ENCODE measurements at places on chromosomes 2 and 18. TPM values are rescaled to one million over a fixed set of nuclear protein-coding genes. Genes with fewer than 3 reads are reported as not detected.

GRCh38 chr18:75285876-75286275, 75.3 kb downstream of the TSHZ1 start:
- H3K4me3 ChIP-seq = no peak overlapping the region
- H3K27me3 ChIP-seq = no peaks in the 10 kb centered on the region
- no peaks in the 10 kb centered on the region for H3K4me1 ChIP-seq
- no peak for DNase-seq
- peaks cover 7% of the 10 kb centered on the region for H3K36me3 ChIP-seq
- H3K27ac ChIP-seq = no peak overlapping the region

GRCh38 chr18:62409821-62410220, 84.7 kb downstream of the TNFRSF11A start:
- no peaks in the 10 kb centered on the region for H3K4me1 ChIP-seq
- H3K36me3 ChIP-seq = no peaks in the 10 kb centered on the region
- H3K4me3 ChIP-seq = no peak overlapping the region
- H3K27ac ChIP-seq = no peak overlapping the region

GRCh38 chr2:76678383-76679024, 843.7 kb downstream of the LRRTM4 start:
- no peaks in the 10 kb centered on the region for H3K4me1 ChIP-seq
- H3K36me3 ChIP-seq = no peaks in the 10 kb centered on the region
- no peak overlapping the region for H3K4me3 ChIP-seq
- no peak overlapping the region for H3K27ac ChIP-seq

DNA sequence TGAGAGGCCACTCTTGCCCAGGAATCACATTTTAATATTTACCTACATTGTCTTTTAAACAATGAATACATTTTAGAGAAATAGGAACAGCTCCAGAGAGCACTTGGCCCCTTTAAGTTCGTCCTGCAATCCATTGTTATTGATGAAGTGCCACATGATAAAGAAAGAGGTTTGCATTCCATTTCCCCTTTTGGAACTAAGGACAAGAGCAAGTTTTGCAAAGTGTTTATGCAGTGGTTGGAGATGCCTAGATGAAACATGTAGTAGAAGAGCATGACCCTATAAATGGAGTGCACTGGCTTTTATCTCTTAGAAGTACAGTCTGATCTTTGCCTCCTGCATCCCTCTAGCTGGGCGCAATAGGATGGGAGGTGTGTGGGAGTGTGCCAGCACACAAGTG, 118.7 kb upstream of the CNTNAP5 start:
- H3K4me3 ChIP-seq = no peak overlapping the region
- no peaks in the 10 kb centered on the region for H3K4me1 ChIP-seq
- H3K27ac ChIP-seq = no peak overlapping the region
- H3K27me3 ChIP-seq = no peaks in the 10 kb centered on the region
- no peak for DNase-seq

CHAC2 gene
- 1.2 TPM for total RNA-seq

UGT1A7 gene
- not detected for total RNA-seq

DNA sequence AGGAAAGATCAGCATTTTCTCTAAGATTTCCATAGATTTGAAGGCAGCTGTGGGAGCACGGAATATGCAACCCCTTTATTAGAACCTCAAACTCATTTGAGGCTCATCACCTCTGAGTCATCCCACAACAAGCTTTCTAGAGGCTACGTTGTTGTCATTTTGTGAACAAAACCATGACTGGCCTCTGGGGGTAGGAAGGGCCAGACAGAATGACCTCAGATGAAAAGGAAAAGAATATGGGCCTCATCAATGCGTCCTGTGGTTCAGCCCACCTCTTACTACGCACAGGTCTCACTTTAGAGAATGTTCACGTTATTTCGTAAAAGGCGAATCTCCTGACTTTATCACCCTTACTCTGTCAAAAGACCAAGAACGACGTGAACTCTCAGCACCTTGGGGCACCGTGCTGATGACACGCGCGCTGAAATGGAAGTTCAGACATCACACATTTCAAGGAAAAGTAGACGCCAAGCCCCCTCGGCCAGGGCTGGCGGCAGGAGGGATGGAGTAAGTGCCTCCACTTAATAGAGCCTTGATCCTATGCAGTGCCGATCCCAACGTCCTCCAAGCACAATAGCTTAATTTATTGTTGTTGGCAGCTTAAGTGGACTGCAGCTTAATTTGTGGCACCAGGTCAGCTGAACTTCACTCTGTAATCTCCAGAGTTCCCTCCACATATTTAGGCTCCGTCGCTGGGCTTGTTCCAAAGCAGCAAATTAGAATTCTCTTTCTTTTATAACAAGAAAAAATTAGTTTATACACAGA, 208.3 kb downstream of the EIPR1 start:
- no peaks in the 10 kb centered on the region for H3K4me1 ChIP-seq
- H3K4me3 ChIP-seq = no peak overlapping the region
- H3K27ac ChIP-seq = no peak overlapping the region
- no peaks in the 10 kb centered on the region for H3K36me3 ChIP-seq

MLPH gene
- total RNA-seq = 242 TPM

ATP6V1C2 gene
- 0.66 TPM for total RNA-seq

DNA sequence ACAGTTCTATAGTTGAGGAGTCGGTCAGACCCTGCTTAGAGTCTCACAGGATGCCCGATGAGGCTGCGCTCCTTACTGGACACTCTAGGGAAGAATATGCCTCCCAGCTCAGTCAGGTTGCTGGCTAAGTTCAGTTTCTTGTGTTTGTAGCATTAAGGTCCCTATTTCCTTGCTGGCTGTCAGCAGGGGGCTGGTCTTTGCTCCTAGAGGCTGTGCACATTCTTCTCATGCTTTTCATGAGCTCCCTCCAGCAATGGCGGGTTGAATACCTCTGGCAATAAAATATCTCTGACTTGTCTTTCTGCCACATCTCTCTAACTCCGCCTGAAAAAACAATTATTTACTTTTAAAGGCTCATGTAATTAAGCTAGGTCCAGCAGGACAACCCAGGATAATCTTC, 79.4 kb upstream of the DNAJC10 start:
- no peaks in the 10 kb centered on the region for H3K36me3 ChIP-seq
- no peaks in the 10 kb centered on the region for H3K27me3 ChIP-seq
- H3K4me3 ChIP-seq = no peak overlapping the region

PRSS56 gene
- not detected for total RNA-seq

COQ10B gene
- total RNA-seq = 32.8 TPM

- no peaks in the 10 kb centered on the region for H3K27me3 ChIP-seq
- H3K36me3 ChIP-seq = no peaks in the 10 kb centered on the region
- H3K4me3 ChIP-seq = no peak overlapping the region
- no peak overlapping the region for H3K27ac ChIP-seq
- H3K4me1 ChIP-seq = no peaks in the 10 kb centered on the region
Measured at GRCh38 chr18:41932899-41933298, 22.1 kb upstream of the PIK3C3 start.

ALPI gene
- not detected for total RNA-seq

- DNase-seq = no peak
- no peak overlapping the region for H3K4me3 ChIP-seq
- no peaks in the 10 kb centered on the region for H3K27me3 ChIP-seq
- no peak overlapping the region for H3K27ac ChIP-seq
- no peaks in the 10 kb centered on the region for H3K4me1 ChIP-seq
- H3K36me3 ChIP-seq = no peaks in the 10 kb centered on the region
Measured at GRCh38 chr18:8721094-8721669, 15.8 kb downstream of the MTCL1 start.

GRCh38 chr2:74304332-74305148, 38.7 kb downstream of the SLC4A5 start:
- H3K27ac ChIP-seq = no peak overlapping the region
- H3K4me1 ChIP-seq = no peaks in the 10 kb centered on the region
- no peaks in the 10 kb centered on the region for H3K27me3 ChIP-seq
- H3K4me3 ChIP-seq = no peak overlapping the region

DNA sequence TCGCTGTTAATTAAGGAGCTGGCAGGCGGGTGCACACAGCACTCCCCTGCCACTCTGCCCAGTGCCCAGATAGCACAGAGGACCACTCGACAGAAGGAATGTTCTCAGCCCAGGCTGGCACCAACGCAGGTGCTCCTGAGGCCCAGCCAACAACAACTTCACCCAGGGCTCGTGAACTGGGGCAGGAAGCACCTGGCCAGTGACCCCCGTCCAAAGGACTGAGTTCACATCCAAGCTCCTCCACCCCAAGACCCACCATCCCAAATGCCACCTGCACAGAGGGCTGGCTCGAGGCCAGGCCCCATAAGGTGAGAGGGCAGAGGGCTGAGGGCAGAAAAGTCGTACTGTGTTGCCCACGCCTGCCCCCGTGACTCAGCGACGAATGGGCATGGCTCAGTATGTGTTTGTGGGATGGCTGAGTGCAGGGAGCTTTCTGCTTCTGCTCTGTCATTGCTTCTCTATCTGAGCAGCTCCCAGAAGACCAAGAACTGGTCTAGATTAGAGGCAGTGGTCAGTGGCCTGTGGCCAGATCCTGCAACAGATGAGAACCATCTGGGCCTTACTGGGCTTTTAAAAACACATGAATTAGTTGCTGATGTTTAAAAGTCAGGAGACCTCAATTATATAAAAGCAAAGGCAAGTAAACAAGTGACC, 68.4 kb downstream of the POLR1A start:
- H3K4me3 ChIP-seq = no peak overlapping the region
- H3K36me3 ChIP-seq = peaks cover 6% of the 10 kb centered on the region
- DNase-seq = peak; percentile 57
- H3K27ac ChIP-seq = peak overlapping the region; percentile 94

DNA sequence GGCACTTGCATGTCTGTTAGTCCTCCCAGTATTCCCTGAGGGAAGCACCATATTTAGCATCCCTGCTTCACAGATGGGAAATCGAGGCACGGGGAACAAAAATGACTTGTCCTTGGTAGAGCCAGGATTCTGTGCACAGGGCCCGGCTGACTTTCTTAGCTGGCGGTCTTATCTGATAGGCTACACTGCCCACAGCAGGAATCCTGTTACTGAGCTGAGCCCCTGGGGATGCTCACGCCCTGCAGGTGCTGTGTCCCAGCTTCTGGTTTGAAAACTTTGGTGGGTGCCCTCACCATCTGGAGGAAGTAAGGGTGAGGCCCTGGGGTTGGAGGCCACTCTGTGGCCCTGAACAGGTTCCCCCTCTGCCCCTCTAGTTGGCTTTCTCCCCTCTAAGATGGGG, 68.4 kb upstream of the MCFD2 start:
- no peak overlapping the region for H3K4me3 ChIP-seq
- H3K27ac ChIP-seq = peak overlapping the region; percentile 93
- no peaks in the 10 kb centered on the region for H3K27me3 ChIP-seq

DNA sequence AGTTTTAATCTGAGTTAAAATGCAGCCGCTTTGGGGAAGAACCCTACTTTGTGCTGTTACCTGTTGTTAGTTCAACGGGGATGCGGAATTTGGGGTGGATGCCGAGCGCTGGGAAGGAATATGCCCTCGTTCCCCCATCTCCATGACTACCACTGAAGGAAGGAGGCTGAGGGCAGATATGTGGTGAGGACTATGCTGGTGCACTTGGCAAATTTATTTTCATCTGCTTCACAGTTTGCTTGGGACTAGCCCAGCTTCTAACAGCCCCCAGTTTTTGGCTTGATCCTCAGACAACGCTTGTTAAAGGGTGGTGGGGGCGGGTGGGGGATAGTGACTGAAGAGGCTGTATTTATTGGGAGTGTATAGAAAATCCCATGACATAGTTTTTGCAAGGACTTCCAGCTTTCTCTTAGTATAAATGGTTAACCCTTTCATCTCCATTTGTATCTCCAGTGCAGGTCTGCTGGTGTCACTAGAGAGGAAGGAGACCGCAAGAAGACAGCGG, 100.8 kb downstream of the COLEC12 start:
- no peak overlapping the region for H3K4me3 ChIP-seq

- no peaks in the 10 kb centered on the region for H3K27me3 ChIP-seq
- DNase-seq = no peak
- no peaks in the 10 kb centered on the region for H3K4me1 ChIP-seq
- H3K36me3 ChIP-seq = no peaks in the 10 kb centered on the region
- H3K27ac ChIP-seq = peak overlapping the region; percentile 78
- H3K4me3 ChIP-seq = peak overlapping the region; percentile 92
Measured at GRCh38 chr2:15561574-15562344, 625 bp upstream of the NBAS start.

PLGLB1 gene
- total RNA-seq = 8.8 TPM

DNA sequence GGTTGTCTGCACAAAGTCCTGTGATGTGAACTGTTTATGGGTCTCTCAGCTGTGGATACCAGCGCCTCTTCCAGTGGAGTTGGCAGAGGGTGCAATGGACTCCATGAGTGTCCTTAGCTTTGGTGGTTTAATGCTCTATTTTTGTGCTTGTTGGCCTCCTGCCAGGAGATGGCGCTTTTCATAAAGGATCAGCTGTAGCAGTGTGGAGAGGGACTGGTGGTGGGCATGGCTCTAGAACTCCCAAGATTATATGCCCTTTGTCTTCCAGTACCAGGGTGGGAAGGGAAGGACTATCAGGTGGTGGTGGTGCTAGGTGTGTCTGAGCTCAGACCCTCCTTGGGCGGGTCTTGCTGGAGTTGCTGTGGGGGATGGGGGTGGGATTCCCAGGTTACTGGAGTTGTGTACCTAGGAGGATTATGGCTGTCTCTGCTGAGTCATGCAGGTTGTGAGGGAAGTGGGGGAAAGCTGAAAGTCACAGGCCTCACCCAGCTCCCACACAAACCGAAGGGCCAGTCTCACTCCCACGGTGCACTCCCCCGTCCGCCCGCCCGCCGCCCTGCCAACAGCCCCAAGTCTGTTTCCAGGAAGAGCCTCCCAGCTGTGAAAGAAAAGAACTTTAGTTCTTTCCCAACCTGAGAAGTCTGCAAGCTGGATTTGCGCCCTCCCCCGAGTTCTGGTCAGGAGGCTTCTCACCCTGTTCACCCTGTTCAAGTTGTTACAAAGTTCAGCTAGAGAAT, 108.1 kb downstream of the MARCO start:
- H3K27ac ChIP-seq = no peak overlapping the region
- no peaks in the 10 kb centered on the region for H3K4me1 ChIP-seq
- no peak for DNase-seq
- no peaks in the 10 kb centered on the region for H3K27me3 ChIP-seq
- no peaks in the 10 kb centered on the region for H3K36me3 ChIP-seq
